Activated CD8-positive, alpha-beta T cell treated with anti-CD3 and anti-CD28 coated beads for 36 hours (primary cell): ENCODE measurements at places on chromosomes 2 and 18.

DNA sequence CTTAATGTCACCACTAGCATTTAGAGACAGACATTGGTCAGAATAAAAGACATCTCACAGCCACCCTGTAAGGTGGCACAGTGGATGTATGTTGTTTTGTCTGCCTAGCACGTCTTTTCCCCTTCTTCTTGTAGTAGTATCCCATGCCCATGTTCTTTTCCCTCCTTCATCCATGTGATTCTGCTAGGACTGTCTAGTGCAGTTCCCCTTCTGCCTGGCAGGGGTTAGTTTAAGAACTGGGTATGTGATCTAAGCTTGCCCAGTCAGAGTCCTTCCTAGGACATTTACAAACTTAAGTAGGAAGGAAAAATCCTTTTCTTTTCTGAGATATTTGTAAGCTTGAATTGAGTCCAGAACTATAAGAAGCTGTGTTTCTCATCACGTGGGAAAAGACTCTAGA is 172.3 kb downstream of the BABAM2 start:
- DNase-seq = no peak

GRCh38 chr2:215238485-215239098 is 73.3 kb upstream of the ATIC start:
- no peak for DNase-seq

GRCh38 chr2:231688719-231689118 is 19.6 kb upstream of the PTMA start:
- DNase-seq = no peak

- DNase-seq = no peak
Measured at GRCh38 chr2:145460112-145460511, 940.2 kb upstream of the ZEB2 start.

GRCh38 chr2:168378960-168379669 is 77.0 kb upstream of the CERS6 start:
- peak; percentile 42 for DNase-seq

DNA sequence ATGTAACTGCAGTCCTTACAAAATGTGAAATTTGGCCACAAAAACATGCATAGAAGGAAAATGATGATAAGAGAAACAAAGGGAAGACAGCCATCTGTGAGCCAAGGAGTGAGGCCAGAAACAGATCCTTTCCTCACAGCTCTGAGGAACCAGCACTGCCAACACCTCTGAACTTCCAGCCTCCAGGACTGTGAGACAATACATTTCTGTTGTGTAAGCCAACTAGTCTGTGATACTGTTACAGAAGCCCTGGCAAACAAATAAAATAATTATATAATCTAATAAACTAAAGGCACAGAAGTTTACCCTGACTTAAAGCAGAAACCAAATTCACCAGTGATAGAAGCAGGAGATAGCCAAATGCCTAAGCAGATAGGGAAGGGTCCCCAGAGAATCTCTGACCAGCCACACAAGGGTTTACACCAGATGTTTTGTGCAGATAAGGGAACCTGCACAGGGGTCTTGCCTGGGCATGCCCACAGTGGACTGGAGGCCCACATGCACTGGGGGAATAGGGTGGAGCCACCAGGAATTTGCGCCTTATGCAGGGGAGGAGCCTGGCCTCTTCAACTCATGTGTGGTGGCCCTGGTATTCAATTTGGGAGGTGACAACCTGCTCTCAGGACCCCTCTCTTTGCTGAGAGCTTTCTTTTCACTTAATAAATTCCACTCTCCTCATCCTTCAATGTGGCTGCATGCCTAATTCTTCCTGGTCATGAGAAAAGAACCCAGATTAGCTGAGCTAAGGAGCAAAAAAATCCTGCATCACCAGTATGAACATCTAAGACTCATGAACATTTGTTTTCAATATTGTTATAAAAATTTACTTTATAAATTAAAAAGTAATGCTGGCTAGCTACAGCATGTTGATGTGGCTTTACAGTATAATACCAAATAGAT is 3.8 kb upstream of the GCC2 start:
- no peak for DNase-seq

DNA sequence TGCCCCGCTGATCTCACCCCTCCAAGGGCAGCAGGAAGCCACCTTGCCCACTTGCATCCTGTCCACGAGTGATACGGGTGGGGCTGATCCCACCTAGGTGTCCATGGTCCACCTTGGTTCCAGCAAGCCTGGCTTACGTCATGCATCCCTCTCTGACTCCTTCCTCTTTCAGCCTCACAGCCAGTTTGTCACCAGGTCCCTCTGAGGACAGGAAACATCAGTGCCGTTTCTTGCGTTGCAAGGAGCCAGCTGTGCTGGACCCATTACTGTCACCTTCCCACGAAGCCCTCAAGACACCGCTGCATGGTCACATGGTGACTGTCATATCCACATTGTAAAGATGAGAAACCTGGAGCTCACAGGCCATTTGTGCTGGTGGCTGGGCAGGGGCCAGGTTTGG is 34.8 kb upstream of the TWIST2 start:
- DNase-seq = no peak
